ENCODE measurements at places on chromosomes 4 and X.
A peak's percentile ranks its signal among the peaks of the same experiment; 100 is the strongest.

DNA sequence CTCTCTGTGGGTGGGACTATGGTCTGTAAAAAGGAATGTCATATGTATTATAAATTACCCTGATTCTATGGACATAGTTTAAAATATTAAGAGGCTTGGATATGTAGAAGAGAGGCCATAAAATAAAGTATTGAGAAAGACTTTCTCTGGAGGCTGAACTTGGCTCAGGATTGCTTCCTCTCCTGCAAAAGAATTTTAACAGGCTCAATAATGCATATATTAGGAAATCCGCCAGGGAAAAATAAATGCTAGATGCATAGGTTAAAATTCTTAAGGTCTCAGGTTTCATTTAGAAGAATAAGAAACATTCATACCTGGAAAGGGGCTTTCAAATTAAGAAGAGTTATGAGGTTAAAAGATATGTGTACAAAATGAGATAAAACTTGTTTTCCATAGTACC, 424.3 kb downstream of the ARAP2 start:
- no peak for DNase-seq

- DNase-seq: no peak
These were observed 755.5 kb downstream of the GLUD2 start for GRCh38 chrX:121802881-121803412.

DNA sequence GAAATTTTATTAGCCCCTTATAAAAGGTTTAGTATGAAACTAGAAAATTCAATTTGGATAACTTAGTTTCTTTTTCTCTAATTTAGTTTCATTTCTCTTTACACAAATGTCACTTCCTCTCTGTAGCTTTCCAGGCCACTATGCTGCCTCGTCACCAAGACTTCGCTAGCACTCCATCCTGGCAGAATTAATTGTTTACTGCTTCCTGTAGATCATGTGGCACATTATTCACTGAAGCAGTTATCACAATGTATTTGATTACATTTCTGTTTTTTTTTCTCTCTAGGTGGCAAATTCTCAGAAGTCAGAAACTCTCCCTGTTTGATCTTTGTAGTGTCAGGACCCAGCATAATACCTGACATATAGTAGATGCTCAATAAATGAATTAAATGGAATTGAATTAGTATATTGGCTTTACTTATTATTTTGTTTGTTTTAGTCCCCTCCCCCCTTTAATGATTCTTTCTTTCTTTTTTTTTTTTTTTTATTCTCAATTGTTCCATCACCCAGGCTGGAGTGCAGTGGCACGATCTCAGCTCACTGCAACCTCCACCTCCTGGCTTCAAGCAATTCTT, 9.3 kb upstream of the SAT1 start:
- no peak for DNase-seq

GRCh38 chr4:186829740-186830449, 106.2 kb upstream of the FAT1 start:
- no peak for DNase-seq

DNA sequence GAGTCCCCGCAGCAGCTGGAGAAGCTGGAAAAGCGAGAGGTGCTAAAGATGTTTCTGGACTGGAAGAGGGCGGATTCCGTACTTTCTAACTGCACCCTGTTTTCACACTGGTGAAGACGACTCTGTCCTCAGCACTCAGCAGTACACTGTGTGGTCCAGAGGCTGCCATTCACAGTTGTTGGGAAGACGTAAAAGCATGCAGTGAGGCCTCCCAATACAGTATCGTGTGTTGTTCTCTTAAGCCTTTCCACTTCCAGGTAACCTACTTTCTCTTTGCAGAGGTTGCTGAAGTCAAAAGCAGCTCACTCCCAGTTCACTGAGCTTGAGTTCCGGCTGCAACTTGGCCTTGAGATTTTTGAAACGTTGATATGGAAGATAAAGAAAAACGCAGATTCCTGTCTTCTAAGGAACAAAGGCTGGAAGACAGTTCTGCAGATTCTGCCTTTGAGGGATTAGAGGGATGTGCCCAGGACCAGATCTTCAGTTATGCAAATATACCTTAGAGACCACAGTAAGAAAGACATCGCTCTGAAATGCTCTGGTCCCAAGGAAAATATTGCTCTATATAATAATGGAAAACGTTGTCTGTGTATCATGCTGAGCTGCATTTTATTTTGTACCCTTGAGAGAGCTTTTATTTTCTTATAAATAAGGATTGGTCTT, 540.9 kb downstream of the TRIML1 start:
- DNase-seq: no peak

DNA sequence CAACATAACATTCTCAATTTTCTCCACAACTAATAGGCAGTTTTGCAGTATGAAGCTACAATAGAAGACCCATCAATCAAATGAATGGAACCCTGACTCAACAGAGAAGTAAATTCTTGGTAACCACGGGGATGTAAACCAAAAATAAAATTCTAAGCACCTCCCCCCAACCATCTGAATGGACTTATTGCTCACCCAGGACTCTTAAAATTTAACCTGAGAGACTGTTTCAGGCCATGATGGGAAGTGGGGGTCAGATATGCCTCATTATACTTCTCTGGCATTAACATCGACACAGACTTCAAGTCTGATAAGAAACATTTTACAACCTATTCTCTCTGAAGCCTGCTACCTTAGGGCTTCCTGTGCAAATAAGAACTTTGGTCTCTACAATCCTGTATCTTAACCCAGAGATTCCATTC, 620.9 kb downstream of the TLL1 start:
- DNase-seq: no peak

DNA sequence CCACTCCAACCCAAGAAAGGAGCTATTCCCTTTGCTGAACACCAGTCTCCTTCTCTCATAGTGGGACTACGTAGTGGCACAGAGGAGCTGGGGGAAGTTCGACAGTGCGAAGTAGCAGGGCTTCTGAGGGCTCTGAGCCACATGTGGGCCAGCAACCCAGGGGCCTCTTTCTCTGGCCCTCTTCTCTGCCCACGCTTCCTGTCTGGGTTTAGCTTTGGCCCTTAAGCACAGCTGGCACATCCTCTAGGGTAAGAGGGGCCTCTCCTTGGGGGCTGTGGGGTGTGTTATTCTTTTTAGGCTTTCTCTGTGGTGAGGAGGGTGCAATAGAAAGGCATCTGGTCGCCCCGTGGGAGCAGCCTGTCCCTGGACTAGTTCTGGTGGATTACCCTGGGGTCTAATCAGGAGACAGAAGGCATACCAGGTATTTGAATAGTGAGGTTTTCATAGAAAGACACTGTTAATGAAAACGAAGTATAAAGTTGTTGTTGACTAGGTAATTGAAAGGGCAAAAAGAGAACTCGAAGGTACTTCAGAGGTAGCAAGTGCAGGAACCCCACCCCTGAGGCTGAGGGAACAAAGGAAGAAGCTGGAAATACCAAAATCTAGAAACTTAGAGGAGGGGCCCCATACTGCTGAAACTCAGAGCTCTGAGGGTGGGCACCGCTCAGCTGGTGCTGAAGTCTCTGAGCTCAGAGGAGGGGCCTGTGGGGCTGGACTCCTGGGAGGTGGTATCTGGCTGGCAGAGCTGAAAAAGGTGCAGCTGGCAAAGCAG, 151.9 kb upstream of the RPS6KA3 start:
- DNase-seq: no peak

- DNase-seq: no peak
These were observed 233.4 kb downstream of the PABPC4L start for GRCh38 chr4:133968174-133968573.

DNA sequence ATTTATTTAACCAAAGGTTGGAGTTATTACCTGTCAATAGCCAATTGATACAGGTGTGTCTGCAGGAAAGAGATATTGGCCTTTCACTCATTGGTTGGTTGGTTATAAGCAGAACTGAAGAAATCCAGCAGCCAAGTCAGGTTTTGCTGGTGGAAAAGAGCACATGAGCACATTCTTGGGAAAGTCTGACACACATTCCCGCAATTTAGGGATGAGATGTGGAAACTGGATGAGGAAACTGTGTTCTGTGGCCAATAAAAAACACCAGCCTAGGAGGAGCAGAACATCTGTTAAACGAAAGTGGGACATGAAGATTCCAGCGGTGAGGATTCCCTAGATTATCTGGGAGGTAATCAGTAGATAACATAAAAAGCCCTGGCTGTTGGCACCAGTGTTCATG, 567.4 kb upstream of the CPEB2 start:
- DNase-seq: no peak

DNA sequence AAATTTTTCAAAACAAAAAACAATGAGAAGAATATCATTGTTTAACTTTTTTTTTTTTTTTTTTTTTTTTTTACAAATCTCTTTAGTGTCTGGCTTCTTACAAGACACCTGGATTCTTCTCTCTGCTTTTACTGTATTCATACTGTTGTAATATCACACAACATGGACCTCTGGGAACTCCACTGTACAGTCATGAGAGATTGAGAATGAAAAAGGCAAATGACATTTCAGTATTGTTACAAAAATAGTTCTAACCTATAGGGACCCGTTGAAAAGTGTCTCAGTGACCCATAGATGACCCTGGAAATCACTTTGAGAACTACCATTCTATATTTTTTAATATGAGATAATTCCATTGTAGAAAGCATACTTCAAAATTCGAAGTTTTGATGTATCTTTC, 124.4 kb downstream of the SLIT2 start:
- DNase-seq: no peak

- DNase-seq: peak; percentile 93
These were observed 158.7 kb downstream of the SPRY1 start for GRCh38 chr4:123555233-123555806.

DNA sequence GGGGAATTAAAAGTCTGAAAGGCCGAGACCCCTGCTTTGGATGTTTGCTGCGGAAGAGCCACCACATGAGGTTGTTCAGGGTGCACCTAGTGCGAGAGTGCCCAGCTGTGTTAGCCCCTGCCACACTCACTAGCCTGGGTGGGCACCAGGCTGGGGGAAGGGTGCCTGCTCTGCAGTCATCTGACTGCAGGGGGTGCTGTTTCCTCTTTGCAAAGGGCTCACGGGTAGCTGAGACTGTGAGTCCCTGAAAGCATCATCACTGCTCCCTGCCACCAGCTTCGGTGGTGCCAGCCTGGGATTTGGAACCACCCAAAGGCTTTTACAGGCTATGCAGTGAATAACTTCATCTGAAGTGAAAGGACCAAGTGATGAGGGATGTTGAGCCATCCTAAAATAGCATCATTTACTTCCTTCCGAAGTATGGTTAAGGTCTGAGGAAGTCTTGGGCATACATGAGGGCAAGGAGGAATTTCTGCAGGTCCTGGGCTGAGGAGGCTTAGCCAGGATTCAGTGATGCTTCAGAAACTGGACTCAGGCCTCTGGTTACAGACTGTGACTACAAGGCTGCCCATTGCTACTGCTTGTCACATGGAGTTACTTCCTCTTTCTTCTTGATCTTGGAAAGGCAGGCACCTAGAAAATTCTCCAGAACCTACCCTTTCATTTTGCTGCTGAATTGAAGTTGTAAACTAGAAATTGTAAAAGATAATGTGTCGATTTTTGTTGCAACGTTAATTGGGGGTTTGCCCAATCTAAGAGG, 293.2 kb upstream of the PRPS2 start:
- no peak for DNase-seq

DNA sequence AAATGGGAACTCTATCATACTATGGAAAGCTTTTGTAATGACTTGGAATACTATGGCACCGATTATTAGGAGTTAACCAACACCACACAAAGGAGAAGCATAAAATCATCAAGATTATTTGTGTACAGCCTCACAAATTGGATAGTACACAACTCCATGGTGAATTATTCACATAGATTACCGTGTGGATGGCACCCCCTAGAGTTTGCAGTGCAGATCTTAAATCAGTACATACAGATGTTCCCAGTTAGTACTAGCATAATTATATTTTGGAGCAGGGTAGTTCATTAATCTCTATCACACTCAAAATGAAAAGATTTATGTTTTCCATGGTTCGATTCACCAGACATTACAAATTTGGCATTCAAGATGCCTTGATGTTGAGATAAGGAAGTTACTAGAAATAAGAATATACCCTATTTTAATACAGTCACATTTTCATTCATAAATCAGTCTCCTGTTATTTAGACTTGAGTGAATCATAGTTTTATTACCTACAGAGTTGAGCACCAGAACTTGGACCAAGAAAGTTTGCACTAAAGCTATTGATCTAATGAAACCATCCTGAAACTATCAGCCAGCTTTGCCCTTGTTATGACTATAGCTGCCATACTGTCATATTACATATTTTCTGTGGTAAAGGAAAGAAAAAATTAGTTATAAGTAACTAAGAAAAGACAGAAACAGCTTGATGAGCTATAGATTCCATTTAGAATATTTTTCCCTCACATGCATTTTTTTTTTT, 531.8 kb downstream of the GLUD2 start:
- DNase-seq: peak; percentile 4

- DNase-seq: no peak
These were observed 1083.1 kb upstream of the PCDH10 start for GRCh38 chr4:132065940-132066495.

DNA sequence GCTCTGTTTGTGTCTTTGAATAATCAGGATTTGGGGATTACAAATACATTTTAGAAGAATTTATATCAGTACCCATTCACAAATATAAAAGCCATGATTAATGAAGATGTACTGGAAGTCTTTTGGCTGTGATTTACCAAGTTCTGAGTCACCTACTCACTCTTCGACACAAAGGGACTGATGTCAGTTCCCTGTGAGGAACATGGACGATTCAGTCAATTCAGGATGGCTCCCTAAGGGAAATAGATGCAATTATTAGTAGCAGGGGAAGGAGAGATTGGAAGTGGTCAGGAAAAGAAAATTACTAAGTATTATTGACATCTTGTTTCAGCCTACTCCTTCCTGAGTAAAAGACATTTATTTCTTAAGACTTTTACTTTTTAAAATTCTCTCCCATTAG, 550.7 kb upstream of the SLIT2 start:
- no peak for DNase-seq

DNA sequence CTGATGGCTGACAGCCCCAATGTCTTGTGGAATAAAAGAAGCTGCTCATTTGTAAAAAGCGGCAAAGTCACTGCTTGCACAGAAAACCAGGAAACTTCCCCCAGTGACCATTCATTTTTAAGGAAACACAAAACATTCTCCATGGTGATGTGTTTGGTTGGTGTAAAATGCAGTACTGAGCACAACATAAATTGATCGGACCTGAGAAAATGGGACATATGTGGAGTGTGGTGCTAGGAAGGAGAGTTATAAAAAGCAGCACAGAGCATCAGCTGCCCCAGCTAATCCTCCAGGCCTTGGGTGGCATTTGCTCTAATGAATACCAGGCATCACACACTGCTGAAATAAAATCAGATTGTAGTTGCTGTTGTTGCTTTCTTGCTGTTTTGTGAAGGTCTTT, 55.2 kb downstream of the GLRA2 start:
- DNase-seq: no peak
